Osteoblast (primary cell): ENCODE measurements at places on chromosomes 5 and 9. TPM values are rescaled to one million over a fixed set of nuclear protein-coding genes. Genes with fewer than 3 reads are reported as not detected.

Gene TAF11L10
- total RNA-seq, result not detected in 2 replicates

Gene PRRX2
- total RNA-seq, result 27.5 and 34.8 TPM in 2 replicates

Gene SLCO6A1
- total RNA-seq, result not detected in 2 replicates

Gene LCN9
- total RNA-seq, result not detected in 2 replicates

Gene SPAAR
- 0.29 and 0.72 TPM in 2 replicates for total RNA-seq

Gene MCIDAS
- under 0.01 and 0.29 TPM in 2 replicates for total RNA-seq

Gene AGXT2
- not detected in 2 replicates for total RNA-seq

DNA sequence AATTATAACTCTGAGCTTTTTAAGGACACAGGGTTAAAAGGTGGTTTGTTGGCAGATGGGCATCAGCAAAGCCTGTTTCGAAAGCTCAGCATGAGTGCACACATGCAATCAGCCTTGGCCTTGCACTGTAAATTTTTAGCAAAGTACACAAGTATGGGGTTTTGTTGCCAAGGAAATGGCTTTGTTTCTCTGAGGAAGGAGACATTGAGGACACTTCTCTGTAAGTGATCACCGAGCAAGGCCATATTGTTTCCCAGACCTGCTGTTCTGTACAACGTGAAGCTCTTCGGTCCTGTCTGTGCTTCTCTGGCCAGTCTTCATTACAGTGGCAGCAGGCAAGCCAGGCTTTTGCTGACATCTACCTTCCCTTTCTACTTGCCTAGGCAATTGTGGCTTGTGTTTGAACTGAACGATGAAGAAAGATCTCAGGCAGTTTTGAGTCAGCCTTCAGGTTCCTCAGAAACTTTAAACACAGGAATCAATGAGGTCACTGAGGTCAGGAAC, 27.9 kb upstream of the GLRX start:
- no peak for DNase-seq

- no peak for DNase-seq
Measured at GRCh38 chr5:168055961-168056360, 235.5 kb upstream of the WWC1 start.

DNA sequence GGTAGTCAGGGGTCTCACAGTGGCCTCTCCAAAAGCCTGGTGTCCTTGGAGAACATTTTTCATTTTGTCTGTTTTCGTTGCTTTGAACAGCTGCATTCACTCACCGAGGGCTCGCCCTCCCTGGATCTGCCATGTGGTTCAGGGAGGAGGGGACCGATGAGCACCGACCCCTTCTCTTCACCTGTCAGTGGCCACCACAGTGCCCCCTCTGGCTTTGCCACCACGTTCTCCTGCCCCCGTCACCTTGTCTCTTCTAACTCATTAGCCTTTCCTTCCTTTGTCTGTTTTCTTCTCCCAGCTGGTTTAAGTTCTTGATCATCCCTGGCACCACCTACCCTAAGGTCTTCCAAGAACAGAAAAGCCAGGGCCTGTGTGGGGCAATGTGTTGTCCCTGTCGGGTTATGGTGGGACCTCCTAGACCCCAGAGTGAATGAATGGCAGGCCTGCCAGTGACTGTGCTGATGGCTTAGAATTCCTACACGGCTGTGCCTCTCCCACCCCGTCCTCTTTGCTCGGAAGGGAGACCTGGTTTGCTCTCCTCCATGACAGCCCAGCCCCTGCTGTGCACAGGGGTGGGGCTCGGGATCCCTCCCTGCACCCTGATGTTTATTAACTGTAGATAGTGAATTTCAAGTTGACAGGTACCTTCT, 90.0 kb downstream of the ANKRD33B start:
- no peak for DNase-seq

DNA sequence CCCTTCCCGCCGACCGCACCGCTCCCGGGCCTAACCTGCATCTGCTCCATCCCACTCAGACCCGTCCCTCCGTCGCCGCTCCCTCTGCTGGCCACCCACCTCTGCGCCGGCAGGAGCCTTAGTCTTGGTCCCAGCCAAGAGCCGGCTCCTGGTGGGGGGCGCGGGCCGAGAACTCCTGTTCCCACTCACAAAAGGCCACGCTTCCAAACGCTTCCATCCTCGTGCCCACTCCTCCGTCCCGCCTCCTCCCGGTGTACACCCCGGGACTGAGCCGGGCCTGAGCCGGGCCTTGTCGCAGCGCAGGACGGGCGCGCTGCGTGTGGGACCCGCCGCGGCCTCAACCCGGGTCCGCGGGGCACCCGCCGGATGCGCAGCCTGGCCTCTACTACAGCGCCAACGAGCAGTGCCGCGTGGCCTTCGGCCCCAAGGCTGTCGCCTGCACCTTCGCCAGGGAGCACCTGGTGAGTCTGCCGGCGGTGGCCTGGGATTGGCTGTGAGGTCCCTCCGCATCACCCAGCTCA, 7.5 kb downstream of the ADAMTS13 start:
- peak; percentile 97 for DNase-seq

DNA sequence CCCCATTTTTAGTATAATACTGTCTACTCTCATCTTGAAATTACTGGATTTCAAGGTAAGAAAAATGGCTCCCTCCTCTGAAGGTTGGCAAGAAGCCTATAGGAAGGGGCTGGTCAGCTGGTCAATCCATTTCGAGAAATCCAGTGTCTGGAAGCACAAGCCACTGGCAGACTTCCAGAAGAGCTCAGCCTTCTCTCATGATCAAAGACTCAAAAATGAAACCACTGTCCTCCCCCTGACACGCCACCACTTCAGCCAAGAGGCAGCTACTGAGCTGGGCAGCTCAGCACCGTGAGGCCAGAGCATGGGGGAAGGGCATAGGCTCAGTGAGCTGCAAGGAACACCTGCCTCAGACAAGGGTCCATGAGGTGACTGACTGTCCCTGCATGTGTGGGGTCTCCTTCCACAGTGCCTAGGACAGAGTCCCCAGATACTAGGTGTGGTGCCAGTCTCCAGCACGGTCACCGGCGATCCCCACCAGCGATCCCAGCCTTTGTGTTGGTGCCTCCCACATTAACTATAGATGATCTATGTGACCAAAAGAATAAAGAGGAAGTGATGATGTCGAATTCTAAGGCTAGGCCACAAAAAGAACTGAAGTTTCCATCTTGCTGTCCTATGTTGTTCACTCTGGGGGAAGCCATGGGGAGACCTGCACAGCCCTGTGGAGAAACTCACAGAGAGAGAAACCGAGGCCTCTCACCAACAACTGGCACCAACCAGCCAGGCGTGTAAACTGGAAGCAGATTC, 100.1 kb upstream of the LRRTM2 start:
- no peak for DNase-seq

GRCh38 chr5:153672347-153673090, 182.0 kb downstream of the GRIA1 start:
- no peak for DNase-seq

DNA sequence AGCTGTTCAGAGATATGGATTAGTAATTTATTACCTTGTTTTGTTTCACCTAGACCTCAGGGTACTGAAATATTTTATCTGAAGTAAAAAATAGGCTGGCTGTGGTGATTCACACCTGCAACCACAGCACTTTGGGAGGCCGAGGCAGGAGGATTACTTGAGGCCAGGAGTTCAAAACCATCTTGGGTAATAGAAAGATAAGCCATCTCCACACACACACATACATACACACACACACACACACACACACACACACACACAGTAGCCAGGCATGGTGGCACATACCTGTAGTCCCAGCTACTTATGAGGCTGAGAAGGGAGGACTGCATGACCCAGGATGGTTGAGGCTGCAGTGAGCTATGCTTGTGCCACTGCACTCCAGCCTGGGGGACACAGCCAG, 3.7 kb downstream of the ANXA2R start:
- no peak for DNase-seq

- no peak for DNase-seq
Measured at GRCh38 chr9:1612886-1613285, 402.3 kb upstream of the SMARCA2 start.

GRCh38 chr5:154370813-154371212, 75.0 kb upstream of the SAP30L start:
- DNase-seq, result no peak

DNA sequence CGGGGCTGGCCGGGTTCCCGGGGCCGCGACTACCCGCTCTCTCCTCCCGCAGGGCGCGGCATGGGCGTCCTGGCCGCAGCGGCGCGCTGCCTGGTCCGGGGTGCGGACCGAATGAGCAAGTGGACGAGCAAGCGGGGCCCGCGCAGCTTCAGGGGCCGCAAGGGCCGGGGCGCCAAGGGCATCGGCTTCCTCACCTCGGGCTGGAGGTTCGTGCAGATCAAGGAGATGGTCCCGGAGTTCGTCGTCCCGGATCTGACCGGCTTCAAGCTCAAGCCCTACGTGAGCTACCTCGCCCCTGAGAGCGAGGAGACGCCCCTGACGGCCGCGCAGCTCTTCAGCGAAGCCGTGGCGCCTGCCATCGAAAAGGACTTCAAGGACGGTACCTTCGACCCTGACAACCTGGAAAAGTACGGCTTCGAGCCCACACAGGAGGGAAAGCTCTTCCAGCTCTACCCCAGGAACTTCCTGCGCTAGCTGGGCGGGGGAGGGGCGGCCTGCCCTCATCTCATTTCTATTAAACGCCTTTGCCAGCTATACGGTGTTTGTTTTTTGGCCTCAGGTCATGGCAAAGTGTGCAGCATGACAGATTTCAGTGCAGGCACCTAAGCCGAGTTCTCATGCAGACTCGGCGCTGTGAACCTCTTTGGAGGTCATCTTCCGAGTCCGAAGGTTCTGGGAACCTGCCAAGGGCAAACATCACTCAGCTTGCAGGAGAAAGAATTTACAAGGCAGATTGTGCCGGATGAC, 516 bp downstream of the MRPL41 start:
- DNase-seq, result peak; percentile 98

GRCh38 chr5:53874409-53874808, 314.0 kb downstream of the NDUFS4 start:
- DNase-seq, result peak; percentile 71

GRCh38 chr9:28923351-28923750, 1350.1 kb upstream of the C9orf72 start:
- DNase-seq, result no peak

GRCh38 chr9:14011799-14012560, 302.0 kb downstream of the NFIB start:
- DNase-seq, result no peak
